ENCODE measurements at places on chromosomes 4 and X. TPM values are rescaled to one million over a fixed set of nuclear protein-coding genes. Genes with fewer than 3 reads are reported as not detected.

DNA sequence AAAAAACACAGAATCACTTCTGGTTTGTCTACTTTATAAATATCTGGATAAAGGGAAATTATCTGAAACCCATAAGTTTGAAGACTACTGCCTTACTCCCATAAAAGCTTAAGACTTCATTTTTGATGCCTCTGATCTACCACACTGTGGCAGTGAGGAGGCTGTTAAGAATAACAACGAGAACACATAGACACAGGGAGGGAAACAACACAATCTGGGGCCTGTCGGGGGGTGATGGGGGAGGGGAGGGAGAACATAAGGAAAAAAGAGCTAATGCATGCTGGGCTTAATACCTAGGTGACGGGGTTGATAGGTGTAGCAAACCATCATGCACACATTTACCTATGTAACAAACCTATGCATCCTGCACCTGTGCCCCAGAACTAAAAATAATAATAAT is 573.7 kb downstream of the GBA3 start:
- DNase-seq: no peak

DNA sequence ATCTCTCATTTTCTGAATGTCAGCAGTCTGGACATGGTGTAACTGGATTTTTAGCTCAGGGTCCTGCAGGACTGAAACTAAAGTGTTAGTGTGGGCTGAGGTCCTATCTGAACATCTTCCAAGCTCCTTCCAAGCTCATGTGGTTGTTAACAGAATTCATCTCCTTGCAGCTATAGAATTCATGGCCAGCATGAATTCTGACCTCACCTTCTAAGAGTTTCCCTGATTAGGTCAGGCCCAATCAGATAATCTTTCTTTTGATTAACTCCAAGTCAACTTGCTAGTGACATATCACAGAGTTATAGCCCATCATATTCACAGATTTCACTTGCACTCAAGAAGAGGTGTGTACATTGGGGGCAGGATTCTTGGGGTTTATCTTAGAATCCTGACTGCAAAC is 59.5 kb downstream of the LIMCH1 start:
- DNase-seq: no peak

The GPR78 gene
- total RNA-seq: 0.07 TPM

The DAPP1 gene
- total RNA-seq: not detected

The PARM1 gene
- total RNA-seq: not detected

- no peak for DNase-seq
Measured at GRCh38 chr4:100882661-100883060, 364.8 kb upstream of the EMCN start.

DNA sequence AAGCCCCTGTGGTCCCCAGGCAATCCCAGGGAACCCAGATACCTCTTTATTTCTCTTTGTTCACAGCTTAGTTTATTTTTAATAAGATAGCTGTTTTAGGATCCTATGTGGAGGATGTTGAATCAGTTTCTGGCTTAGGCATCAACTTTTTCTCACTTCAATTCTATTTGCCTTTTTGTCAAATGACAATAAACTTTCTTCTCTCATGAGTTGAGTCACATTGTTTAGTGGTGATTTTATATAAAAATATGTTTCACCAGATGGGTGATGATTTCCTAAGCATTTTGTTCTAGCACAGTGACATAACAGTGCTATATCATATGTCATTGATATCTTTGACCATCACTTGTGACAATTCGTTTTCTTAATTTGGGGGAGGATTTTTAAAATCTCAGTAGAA is 198.1 kb upstream of the PUDP start:
- DNase-seq: no peak
